Pancreas (tissue), 10 donors: ENCODE measurements at places on chromosomes 3 and 15. TPM values are rescaled to one million over a fixed set of nuclear protein-coding genes. Genes with fewer than 3 reads are reported as not detected.

PLIN1 gene
- polyA plus RNA-seq = 19.0 TPM

DGKG gene
- polyA plus RNA-seq = 1.6 TPM

AP3B2 gene
- polyA plus RNA-seq = 19.1 TPM

C3orf85 gene
- polyA plus RNA-seq = not detected

ZMYND10 gene
- 8.3 TPM for polyA plus RNA-seq

MOBP gene
- polyA plus RNA-seq = not detected

ITIH1 gene
- 1.1 TPM for polyA plus RNA-seq

C3orf18 gene
- 8.9 TPM for polyA plus RNA-seq
